ENCODE measurements at places on chromosomes 2 and 18.

- DNase-seq = no peak
Measured at GRCh38 chr2:143954186-143954585, 565.7 kb downstream of the ZEB2 start.

DNA sequence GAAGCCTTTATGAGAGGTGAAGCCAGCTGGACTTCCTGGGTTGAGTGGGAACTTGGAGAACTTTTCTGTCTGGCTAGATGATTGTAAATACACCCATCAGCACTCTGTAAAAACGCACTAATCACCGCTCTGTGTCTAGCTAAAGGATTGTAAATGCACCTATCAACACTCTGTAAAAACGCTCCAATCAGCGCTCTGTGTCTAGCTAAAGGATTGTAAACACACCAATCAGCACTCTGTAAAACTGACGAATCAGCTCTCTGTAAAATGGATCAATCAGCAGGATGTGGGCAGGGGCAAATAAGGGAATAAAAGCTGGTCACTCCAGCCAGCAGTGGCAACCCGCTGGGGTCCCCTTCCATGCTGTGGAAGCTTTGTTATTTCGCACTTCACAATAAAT lies 163.6 kb upstream of the SLC39A10 start:
- no peak for DNase-seq

- DNase-seq = no peak
Measured at GRCh38 chr2:136751406-136751805, 13.9 kb upstream of the THSD7B start.

DNA sequence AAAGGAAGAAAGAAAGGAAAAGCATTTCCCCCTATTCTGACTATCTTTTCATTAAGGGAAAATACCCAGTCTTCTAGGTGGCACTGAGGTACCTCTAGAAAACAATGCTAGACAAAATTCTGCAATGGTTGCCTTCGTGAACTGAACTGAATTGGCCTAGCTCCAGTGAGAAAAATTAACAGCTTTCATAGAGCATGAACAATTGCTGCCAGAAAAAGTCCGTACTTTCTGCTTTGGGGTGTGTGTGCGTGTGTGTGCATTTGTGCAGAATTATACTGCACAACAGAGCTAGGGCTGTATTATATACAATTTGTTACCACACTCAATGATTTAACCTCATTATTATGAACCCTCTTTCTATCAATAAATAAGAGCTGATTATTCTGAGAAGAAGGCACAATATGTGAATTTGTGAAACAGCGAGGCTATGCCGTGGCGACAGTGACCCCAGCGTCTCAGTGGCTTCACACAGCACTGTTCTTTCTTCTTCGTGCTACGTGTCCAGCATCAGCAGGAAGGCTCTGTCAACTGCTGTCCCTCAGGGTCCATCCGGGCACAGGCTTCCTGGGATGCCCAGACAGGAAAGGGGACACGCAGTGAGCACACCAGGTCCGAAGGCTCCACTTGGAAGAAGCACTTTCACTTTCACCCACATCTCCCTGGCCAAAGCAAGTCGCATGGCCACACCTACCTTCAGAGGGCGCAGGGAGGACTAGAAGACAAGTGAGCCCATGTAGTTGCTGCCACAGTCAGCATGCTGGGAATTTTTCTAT lies 47.5 kb downstream of the PTGR3 start:
- DNase-seq = peak; percentile 39

- no peak for DNase-seq
Measured at GRCh38 chr2:237912271-237913192, 53.1 kb downstream of the RAMP1 start.
